ENCODE measurements at places on chromosomes 1 and 21.

- DNase-seq, result no peak
Observed at GRCh38 chr1:94905207-94905606, 21.7 kb downstream of the CNN3 start.

DNA sequence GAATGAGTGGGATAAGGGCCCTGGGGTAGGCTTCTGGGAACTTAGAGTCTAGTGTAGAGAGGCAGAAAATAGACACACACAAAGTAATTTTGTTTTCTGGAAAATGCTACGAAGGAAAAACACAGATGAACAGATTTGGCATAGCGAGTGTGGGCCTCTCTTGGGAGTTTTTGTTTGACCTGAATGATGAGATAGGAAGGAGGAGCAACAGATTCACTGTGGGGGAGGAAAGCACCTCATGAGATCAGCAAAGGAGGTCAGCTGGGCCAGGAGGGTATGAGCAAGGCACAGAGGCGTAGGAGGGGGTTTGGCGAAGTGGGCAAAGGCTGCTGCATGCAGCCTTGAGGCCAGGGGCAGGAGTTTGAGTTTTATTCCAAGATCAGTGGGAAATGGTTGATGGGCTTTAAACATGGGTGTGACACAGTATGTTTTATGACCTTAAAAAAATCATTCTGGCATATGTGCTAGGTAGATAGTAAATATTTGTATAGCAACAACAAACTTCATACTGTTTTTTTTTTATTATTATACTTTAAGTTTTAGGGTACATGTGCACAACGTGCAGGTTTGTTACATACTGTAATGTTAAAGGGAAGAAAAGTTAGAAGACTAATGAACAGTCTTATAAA is 57.9 kb downstream of the FGGY start:
- DNase-seq, result no peak

- no peak for DNase-seq
Observed at GRCh38 chr21:28431022-28431421, 561.7 kb downstream of the LTN1 start.

GRCh38 chr1:44030605-44031251 is 534 bp downstream of the SLC6A9 start:
- DNase-seq, result no peak

DNA sequence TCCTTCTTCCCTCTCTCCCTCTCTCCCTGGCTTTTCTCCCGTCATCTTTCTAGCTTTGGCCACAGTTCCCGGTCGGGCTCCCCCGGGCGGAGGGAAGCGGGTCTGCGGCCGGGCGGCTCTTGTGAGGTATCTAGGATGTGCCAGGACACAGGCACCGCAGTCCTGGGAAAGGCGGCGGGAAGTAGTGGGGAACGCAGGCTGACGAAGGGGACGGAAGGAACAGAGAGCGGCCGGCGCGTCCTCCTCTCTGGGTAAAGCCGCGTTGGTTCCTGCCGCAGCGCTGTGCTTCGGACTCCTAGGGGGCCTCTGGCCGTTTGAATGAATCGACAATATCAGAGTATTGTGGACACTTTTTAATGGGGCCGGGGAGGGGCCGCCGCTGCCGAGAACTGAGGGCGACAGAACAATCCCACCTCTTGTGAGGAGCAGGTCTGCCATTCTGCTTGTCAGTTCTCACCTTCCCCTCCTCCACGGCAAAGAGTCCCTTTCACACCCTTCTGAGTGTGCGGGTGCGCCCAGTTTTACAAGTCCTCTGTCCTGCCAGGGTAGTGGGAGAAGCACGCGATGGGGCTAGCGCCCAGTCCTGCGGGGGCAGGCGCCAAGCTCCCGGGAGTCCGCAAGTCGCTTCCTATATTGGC is 1.2 kb upstream of the LHX9 start:
- no peak for DNase-seq

- no peak for DNase-seq
Observed at GRCh38 chr1:3270403-3271245, 183.8 kb upstream of the ARHGEF16 start.

GRCh38 chr1:190019717-190020116 is 457.9 kb downstream of the BRINP3 start:
- DNase-seq, result no peak

GRCh38 chr1:80656014-80656636 is 1144.6 kb upstream of the ADGRL2 start:
- DNase-seq, result no peak

GRCh38 chr1:29673669-29674626 is 437.6 kb downstream of the PTPRU start:
- no peak for DNase-seq

GRCh38 chr21:44509539-44509938 is 30.5 kb downstream of the KRTAP10-1 start:
- DNase-seq, result no peak

DNA sequence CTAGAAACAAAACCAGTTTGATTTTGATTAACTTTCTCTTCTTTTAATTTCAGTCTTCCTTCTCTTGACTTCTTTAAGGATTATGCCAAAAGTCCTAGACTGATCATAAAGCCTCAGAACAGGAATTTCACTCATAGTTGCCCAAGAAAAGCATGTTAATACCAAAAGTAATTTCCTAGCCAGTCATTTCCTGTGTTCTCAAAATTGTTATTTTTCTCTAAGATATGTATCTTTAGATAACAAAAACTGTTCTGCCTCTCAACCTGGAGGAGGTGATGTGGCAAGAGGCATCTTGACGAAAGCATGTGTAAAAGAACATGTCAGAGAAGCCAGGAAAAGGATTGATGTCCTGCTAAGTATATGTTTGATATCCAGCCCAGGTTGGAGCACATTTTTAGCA is 78.0 kb upstream of the IPO9 start:
- no peak for DNase-seq

DNA sequence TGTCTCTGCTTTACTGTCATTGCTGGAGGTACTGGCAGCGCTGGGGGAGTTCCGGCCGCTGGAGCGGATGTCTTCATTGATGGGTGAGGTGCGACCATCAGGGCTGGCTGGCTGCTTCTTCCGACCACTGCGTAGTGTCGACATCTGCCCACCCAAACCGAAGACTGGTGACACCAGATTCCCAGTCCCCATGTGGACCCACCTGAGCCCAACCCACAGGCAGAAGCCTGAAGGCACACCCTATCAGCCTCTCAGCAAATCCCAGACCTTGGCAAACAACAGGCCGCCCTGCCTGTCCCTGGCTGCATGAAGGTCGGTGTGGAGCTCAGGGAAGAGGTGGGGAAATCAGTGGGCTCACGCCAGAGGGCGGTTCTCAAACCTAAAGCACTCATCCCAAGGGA is 44.8 kb downstream of the SLC45A1 start:
- DNase-seq, result no peak

GRCh38 chr1:172895050-172895460 is 155.7 kb downstream of the TNFSF18 start:
- no peak for DNase-seq

DNA sequence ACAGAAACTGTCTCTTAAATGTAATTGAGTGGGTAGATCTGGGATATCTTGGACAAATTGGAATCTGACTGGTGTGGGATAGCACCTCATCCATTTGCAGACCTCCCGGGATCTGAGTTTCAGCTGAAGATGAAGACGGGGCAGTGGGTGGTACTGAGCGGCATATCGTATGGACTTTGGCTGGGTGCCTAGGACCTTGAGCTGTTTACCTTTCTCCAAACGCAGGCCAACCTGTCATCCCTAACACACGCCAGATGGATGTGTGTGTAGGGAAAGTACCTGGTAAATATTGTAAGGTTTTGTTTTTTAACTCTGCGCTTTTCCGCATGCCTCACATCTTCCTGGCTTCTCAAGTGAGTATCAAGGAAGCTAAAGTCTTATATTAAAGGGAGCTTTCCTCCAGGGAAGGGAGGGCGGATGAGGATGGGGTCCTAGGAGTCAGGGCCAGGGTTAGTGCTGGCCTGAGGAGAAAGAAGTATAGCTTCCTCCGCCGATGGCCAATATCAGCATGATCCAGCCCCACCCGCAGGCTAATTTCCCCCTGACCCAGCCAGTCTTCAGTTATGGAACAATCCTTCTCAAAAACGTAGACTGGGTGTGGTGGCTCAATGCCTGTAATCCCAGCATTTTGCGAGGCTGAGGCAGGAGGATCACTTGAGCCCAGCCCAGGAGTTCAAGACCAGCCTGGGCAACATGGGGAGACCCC is 26.2 kb downstream of the ATP8B2 start:
- DNase-seq, result no peak

GRCh38 chr21:45747233-45747766 is 103.8 kb downstream of the PCBP3 start:
- no peak for DNase-seq

DNA sequence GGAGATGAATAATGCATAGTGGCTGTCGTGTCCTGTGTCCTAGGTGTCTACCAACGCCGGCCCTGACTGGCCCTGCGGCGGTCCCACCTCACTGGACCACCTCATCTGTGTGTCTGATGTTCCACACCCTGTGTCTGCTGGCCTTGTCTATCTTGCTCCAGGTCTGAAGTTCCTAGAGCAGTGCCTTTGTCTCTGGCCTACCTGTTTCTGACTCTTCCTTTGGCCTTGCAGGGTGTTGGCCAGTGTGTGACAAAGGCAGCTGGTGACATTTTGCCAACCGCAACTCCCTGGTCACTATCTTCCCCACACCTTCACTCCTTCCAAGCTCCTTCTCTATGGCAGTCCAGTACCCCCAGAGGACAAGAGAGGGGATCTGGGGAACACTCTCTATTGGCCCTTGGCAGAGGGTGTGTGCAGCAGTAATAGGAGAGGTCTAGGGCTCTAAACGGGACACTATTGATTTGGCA is 1.4 kb upstream of the AHDC1 start:
- no peak for DNase-seq

DNA sequence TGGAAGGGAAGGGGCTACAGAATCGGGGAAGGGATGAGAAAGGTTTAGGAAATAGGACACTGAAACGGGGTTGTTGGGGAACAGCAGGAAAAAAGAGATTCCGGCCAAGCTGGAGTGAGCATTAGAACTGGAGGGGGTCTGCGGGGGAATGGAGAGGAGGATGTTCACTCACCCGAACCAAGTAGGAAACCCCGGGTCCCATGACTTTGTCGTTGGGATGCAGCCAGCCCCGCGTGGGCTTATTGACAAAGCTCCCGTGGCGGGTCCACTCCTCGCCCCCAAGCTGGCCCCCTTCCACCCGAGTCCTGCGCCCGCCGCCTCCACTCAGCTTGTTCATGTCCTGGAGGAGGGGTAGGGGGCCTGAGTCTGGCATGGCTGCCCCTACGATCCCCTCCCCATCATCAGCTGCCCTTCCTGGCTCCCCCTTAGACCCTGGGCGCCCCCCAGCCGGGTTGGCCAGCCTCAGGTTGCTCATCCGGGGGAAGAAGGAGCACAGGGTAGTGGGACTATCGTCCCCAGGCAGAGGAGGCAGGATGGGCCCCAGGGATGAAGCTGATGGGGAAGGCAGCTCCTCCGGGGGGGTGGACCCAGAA is 591 bp downstream of the SHC1 start:
- DNase-seq, result no peak

- no peak for DNase-seq
Observed at GRCh38 chr21:26124896-26125295, 45.7 kb downstream of the APP start.
